Uterus (tissue), 4 donors: ENCODE measurements at places on chromosomes 6 and 20. TPM values are rescaled to one million over a fixed set of nuclear protein-coding genes. Genes with fewer than 3 reads are reported as not detected.

- no peaks in the 10 kb centered on the region for H3K27me3 ChIP-seq
- H3K4me3 ChIP-seq = no peak overlapping the region
- H3K27ac ChIP-seq = no peak overlapping the region
- no peaks in the 10 kb centered on the region for H3K4me1 ChIP-seq
These were observed 67.3 kb downstream of the STK35 start for GRCh38 chr20:2168946-2169345.

SNAP25 gene
- total RNA-seq = 19.6 TPM

DNA sequence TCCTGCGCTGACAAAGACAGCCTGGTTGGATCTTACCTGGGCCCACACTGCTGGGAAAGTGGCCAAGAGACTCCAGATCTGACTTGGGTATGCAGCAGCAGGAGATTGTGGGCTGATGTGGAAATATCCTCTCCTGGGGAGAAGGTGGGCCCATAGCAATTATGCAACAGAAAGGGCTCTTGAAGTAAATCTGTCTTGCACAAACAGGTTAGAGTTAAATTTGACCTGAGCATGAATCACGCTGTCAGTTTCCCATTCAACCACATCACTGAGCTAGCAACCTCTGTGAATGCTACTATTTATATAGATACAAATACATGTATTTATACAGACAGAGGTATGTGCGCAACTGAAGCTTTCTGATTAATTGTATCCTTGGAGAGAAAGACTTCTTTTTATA, 28.3 kb upstream of the PDYN start:
- no peaks in the 10 kb centered on the region for H3K27me3 ChIP-seq
- H3K4me3 ChIP-seq = no peak overlapping the region
- no peaks in the 10 kb centered on the region for H3K36me3 ChIP-seq
- no peak for DNase-seq
- H3K27ac ChIP-seq = no peak overlapping the region

- DNase-seq = no peak
- H3K27ac ChIP-seq = no peak overlapping the region
- H3K36me3 ChIP-seq = no peaks in the 10 kb centered on the region
- H3K4me3 ChIP-seq = no peak overlapping the region
- H3K27me3 ChIP-seq = no peaks in the 10 kb centered on the region
These were observed 34.2 kb upstream of the FRMD1 start for GRCh38 chr6:168113226-168113625.

DNA sequence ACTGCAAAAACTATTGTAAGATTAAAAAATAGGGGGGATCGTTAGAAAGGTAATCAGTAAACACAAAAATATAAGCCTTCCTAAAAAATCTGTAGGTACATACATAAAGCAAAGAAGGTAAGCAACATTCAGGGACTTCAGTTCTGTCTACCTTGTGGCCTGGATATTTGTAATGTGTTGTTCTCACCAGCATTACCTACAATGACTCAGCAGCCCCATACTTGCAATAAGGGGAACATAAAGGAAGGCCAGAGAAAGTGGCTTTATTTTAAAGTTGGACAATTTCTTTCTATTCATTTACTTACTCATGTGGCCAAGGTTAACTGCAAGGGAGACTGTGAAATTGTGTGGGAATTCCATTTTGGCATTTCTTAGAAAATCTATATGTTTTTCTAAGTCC, 277.2 kb upstream of the PREP start:
- no peak overlapping the region for H3K4me3 ChIP-seq
- H3K36me3 ChIP-seq = no peaks in the 10 kb centered on the region
- no peak for DNase-seq
- H3K4me1 ChIP-seq = no peaks in the 10 kb centered on the region

GRCh38 chr20:18852318-18852717, 38.7 kb downstream of the SCP2D1 start:
- no peaks in the 10 kb centered on the region for H3K4me1 ChIP-seq
- H3K27me3 ChIP-seq = no peaks in the 10 kb centered on the region
- no peak overlapping the region for H3K4me3 ChIP-seq
- H3K27ac ChIP-seq = no peak overlapping the region
- no peaks in the 10 kb centered on the region for H3K36me3 ChIP-seq
